ENCODE measurements at places on chromosomes 16 and 17. TPM values are rescaled to one million over a fixed set of nuclear protein-coding genes. Genes with fewer than 3 reads are reported as not detected.

The CDH11 gene
- 313 TPM for total RNA-seq

The KCNJ16 gene
- 0.73 TPM for total RNA-seq

The RBFOX1 gene
- 0.43 TPM for total RNA-seq

The ABCC6 gene
- total RNA-seq = 2.4 TPM

The LITAF gene
- total RNA-seq = 120 TPM

The MYH1 gene
- total RNA-seq = not detected

Measured in astrocyte (in vitro differentiated cells and primary cell).